Adrenal gland (tissue), 19 donors: ENCODE measurements at places on chromosomes 5 and 9. TPM values are rescaled to one million over a fixed set of nuclear protein-coding genes. Genes with fewer than 3 reads are reported as not detected.

DNA sequence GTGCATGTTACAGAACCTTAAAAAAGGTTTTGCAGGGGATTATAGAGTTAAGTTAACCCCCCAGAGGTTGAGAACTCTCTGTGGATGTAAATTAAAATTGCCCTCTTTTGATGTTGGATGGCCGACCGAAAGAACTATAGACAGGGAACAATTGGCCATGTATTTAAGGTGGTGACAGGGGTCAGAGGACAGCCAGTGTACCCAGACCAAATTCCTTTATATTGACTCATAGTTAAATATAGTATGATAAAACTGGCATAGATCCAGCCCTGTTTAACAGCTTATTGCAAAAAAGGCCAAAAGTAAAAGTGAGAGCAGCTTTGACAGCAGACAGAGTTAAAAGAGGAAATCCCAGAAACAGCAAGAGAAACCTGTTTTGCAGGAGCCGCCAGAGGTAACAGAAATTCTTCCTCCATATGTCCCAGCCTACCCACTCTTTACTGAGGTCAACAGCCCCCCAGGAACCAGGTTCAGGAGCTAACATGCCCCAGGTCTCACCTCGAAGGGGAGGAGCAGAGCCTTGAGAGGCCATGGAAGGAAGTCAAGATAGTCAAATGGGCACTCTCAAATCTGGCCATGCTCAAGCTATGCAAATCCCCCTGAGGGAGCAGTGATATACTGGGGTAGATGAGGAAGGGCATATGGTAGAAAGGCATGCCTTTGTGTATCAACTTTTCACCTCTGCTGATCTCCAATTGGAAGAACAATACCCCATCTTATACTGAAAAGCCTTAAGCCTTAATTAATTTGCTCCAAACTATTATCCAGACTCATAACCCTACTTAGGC lies 156.4 kb upstream of the COX7C start:
- no peak overlapping the region for H3K4me3 ChIP-seq
- DNase-seq, result no peak
- H3K36me3 ChIP-seq, result no peaks in the 10 kb centered on the region
- H3K4me1 ChIP-seq, result no peaks in the 10 kb centered on the region

- no peak overlapping the region for H3K27ac ChIP-seq
- DNase-seq, result no peak
- H3K4me3 ChIP-seq, result no peak overlapping the region
- no peaks in the 10 kb centered on the region for H3K4me1 ChIP-seq
- H3K36me3 ChIP-seq, result no peaks in the 10 kb centered on the region
Measured at GRCh38 chr5:120550358-120550757, 86.3 kb downstream of the PRR16 start.

GRCh38 chr5:153136910-153137614 lies 353.4 kb upstream of the GRIA1 start:
- no peak overlapping the region for H3K27ac ChIP-seq
- H3K4me3 ChIP-seq, result no peak overlapping the region
- no peaks in the 10 kb centered on the region for H3K36me3 ChIP-seq
- DNase-seq, result no peak
- H3K27me3 ChIP-seq, result no peaks in the 10 kb centered on the region

DNA sequence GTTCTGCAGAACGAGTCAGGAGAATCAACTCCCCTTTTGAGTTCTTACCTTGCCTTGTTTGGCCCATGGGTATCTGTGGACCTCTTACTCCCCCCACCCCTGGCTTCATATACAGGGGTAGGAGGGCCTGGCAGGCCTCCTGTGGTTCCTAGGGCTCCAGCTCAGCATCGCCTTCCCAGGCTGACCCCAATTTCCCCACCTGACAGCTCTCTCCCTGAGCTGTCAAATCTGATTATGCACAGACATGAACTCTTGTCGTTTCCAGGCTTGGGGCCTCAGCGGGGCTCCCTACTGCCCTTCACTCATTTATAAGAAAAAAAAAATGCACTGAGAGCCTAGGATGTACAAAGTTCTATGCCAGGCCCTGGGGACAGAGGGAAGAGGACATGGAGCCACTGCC lies 67.9 kb downstream of the PTPN3 start:
- H3K27me3 ChIP-seq, result no peaks in the 10 kb centered on the region
- no peak for DNase-seq
- no peaks in the 10 kb centered on the region for H3K4me1 ChIP-seq
- no peaks in the 10 kb centered on the region for H3K36me3 ChIP-seq
- no peak overlapping the region for H3K4me3 ChIP-seq

The MLANA gene
- not detected for polyA plus RNA-seq

GRCh38 chr9:13448482-13448881 lies 169.0 kb upstream of the MPDZ start:
- H3K27ac ChIP-seq, result no peak overlapping the region
- no peak overlapping the region for H3K4me3 ChIP-seq
- H3K27me3 ChIP-seq, result no peaks in the 10 kb centered on the region
- no peaks in the 10 kb centered on the region for H3K4me1 ChIP-seq
